Stimulated activated CD4-positive, alpha-beta T cell treated with anti-CD3 and anti-CD28 coated beads, Interleukin-4, amount 100 ng/mL, for 1 hour (primary cell): ENCODE measurements at places on chromosomes 5 and 9.

DNA sequence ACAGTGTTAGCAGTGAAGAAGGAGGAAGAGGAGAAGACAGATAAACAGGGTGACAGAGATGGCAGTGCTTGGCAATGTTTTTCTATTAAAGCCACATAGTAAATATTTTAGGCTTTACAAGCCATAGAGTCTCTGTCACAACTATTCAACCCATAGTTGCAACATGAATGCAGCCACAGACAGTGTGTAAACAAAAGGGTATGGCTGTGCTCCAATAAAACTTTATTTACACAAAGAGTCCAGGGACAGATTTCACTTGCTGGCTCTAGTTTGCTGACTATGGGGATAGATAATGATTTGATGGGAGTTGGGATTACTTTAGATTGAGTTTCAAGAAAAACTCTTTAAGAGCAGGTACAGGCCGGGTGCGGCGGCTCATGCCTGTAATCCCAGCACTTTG, 224.8 kb upstream of the SEMA6A start:
- no peak for DNase-seq

DNA sequence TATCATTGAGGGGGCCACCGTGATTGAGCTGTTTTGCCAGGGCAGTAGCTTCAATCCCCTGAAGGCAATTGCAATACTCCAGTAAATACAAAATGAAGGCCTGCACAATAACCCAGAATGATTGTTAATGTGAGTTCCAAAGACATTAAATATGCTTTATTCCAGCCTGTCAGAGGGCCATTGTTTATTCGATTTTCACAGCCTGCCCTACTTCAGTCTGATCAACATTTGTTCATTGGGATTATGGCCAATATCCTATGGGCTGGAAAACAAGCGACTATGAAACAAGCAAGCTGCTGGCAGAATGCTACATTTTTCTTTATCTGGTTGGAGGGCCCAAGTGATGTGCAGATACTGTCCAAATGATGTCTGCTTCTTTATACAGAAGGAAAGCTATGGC, 543.1 kb downstream of the TLE1 start:
- no peak for DNase-seq

DNA sequence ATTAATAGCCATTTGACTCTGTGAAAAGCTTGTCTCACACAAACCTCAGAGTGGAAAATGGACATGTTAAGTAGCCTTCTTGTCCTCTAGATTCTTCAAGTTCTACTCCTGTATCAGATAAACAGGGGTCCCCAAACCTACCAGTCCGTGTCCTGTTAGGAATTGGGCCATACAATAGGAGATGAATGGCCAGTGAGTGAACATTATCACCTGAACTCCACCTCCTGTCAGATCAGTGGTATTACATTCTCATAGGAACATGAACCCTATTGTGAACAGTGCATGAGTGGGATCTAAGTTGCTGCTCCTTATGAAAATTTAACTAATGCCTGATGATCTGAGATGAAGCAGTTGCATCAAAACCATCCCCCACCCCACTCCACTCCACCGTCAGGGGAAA, 136.3 kb downstream of the TMEM232 start:
- DNase-seq, result no peak

- no peak for DNase-seq
These were observed 2.4 kb upstream of the ANKDD1B start for GRCh38 chr5:75608870-75609269.

- DNase-seq, result peak; percentile 48
These were observed 10.7 kb upstream of the UBAC1 start for GRCh38 chr9:135971892-135972291.
